ENCODE measurements at places on chromosomes 5 and 9.

DNA sequence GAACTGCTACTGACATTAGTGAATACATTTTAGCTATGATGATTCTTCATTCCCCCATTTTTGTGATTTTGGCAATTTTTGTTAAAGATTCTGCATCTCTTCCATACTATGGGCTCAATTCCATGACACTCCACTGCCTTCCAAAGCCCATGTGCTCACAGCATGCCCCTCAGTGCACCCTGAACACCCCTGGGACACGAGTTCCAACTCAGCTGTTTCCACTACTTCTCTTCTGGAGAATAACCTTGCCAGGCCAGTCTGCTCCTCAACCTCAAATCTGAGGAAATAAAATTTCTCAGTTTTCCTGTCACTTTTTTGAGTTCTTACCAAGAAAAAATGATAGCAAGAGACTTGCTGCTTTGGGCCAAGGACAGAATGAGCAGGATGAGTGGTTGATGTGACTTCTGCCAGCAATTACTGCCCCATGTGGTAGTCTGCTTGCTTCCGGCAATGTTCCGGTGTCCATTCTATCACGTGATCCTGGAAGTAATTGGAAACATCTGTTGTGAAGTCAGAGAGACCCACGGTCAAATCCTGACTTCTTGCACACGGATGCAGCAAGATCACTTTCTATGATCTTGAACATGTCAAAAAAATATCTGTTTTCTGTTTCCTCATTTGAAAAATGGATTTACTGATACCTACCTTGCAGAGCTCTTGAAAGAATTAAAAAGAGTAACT is 58.3 kb downstream of the EGFLAM start:
- peak; percentile 2 for DNase-seq

DNA sequence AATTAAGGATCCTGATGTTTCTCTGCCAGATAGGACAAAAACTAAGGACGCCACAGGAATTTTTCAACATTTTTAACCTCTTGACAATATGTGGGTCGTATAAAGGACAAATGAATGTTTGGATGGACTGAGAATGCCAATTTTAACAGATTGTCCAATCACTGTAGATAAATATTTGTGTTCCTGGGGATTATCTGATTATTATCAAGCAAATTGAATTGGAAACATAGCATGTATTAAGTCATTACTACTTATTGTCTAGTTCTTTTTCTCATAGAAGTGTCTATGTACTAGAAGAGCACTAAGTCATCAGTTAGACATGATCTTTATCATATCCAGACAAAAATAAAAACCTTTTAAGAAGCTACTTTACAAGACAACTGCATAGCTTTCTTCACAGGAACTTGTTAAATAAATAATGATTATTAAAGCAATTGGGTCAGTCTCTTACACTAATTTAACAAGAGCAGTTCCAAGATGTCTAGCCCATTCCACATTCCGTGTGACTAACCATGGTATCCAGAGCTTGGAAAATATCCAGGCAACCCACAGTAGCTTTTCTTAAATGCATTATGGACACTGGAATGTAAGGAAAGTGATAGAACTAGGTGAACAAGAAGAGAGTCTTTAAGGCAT is 127.5 kb upstream of the CDKN2B start:
- no peak for DNase-seq

DNA sequence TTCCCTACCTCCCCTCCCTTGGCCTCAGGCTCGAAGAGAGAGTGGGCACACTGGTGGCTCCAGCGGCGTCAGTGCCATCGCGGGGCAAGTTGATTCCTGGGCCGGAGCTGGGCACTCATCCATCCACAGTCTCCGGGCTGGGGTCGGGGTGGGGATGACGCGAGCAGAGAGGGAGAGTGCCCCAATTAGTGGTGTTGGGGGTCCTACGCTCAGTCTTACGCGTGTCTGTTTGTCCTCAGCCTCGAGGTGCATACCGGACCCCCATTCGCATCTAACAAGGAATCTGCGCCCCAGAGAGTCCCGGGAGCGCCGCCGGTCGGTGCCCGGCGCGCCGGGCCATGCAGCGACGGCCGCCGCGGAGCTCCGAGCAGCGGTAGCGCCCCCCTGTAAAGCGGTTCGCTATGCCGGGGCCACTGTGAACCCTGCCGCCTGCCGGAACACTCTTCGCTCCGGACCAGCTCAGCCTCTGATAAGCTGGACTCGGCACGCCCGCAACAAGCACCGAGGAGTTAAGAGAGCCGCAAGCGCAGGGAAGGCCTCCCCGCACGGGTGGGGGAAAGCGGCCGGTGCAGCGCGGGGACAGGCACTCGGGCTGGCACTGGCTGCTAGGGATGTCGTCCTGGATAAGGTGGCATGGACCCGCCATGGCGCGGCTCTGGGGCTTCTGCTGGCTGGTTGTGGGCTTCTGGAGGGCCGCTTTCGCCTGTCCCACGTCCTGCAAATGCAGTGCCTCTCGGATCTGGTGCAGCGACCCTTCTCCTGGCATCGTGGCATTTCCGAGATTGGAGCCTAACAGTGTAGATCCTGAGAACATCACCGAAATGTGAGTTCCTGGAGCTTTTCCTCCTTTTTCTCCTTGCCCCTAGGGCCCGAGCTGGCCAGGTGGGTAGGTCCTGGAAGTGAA is 861 bp downstream of the NTRK2 start:
- DNase-seq = peak; percentile 69

- no peak for DNase-seq
Observed at GRCh38 chr9:111362526-111362925, 32.5 kb upstream of the OR2K2 start.

DNA sequence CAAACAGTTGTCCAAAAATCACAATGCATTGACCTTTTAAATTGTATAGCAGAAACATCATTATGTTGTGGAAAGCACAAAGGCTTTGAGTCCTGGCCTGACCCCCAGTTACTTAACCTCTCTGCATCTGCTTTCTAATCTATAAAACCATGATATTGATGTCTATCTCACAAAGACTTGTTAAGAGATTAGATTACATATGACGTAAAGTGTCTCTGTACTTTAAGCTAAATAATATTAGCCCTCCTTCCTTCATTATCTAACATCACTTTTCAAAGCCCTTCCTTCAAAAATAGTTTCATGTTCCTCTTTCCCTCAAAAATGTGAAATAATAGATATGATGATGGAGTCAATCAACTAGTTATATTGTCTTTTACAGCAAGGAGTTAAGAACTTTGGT is 3.4 kb downstream of the ADAMTS6 start:
- no peak for DNase-seq

DNA sequence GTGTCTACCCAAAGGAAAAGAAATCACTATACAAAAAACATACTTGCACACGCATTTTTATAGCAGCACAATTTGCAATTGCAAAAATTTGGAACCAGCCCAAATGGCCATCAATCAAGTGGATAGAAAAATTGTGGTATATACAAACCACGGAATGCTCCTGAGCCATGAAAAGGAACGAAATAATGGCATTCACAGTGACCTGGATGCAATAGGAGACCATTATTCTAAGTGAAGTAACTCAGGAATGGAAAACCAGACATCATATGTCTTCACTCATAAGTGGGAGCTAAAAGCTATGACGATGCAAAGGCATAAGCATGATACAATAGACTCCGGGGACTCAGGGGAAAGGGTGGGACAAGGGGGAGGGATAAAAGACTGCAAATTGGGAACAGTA is 78.4 kb downstream of the ENC1 start:
- DNase-seq = no peak

DNA sequence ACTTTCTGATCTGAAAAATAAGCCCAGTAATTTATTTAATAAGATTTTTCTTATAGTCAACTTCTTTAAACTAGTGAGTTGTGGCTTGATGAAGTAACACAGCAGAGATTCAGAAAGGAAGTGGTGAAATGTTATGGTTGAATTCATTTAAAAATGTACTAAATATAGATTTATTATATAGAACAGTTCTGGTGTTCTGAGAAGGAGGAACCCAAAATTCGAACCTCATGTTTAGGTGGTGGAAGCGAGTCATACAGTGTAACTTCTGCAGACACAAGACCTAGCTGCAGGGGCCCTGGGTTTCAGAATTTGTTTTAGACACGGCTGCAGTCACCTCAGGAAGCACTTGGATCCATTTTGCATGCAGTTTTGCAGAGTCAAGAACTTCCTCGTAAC is 188.2 kb downstream of the TRIO start:
- DNase-seq = no peak

GRCh38 chr9:111038331-111039230 is at the start of gene LPAR1:
Gene LPAR1, minus strand, starts transcription at chr9:111038470. Its CDS starts 66,353 bp downstream, at chr9:110972117.
- DNase-seq = no peak

GRCh38 chr9:95788521-95788991 is 86.9 kb upstream of the ERCC6L2 start:
- peak; percentile 88 for DNase-seq

DNA sequence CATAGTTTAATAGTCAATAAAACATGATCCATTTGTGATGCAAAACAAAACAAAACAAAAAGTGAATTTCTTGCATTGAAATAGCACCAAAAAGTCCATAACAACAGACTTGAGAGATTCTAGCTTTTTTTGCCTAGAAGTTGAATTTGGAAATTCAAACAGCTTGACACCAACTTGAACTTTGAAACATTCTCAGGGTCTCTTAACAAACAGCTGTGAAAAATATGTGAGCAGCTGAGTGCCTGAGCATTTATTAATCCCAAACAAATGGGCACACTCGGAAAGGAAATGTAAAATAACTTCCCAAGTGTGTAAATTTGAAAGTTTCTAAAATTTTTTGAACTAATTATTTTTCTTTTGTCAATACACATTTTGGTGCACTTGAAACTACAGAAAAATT is 56.0 kb upstream of the HMHB1 start:
- no peak for DNase-seq

DNA sequence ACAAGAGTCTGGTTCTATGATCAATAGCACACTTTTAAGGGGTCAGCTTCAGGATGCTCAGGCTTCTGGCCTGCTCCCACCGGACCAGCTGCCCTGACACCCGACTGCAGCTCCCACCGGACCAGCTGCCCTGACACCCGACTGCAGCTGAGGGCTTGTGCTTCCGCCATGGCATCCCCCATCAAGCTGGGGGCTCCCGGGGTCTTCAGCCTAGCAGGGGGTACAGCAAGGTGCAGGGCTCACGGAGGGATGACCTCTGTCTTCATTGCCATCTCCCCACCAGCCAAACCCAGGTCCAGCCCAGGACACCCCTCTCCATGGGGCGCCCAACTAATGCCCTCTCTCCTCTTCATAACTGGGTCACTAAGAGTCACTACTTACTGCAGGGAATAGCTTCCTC is 1.9 kb downstream of the FLT4 start:
- DNase-seq = no peak

GRCh38 chr9:131677049-131677443 is 62.8 kb downstream of the RAPGEF1 start:
- no peak for DNase-seq

- no peak for DNase-seq
Observed at GRCh38 chr9:81427870-81428269, 261.5 kb downstream of the TLE1 start.

- DNase-seq = no peak
Observed at GRCh38 chr9:108751369-108751768, 104.4 kb downstream of the ACTL7B start.

DNA sequence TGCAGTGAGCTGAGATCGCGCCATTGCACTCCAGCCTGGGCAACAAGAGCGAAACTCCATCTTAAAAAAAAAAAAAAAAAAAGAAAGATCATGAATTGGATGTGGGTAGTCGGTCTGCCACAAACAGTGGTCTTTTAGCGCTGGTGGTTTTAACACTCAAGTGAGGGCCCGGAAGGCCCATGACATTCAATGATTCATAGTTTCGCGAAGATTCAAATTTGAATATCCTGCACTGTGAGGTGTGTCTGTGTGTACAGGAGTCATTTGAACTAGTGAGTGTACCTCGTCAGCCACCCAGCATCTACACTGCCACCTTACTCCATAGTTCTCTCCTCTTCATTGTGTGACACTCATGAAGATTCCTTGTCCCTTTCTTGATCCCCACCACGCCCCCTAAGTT is 41.3 kb downstream of the CFAP77 start:
- no peak for DNase-seq

DNA sequence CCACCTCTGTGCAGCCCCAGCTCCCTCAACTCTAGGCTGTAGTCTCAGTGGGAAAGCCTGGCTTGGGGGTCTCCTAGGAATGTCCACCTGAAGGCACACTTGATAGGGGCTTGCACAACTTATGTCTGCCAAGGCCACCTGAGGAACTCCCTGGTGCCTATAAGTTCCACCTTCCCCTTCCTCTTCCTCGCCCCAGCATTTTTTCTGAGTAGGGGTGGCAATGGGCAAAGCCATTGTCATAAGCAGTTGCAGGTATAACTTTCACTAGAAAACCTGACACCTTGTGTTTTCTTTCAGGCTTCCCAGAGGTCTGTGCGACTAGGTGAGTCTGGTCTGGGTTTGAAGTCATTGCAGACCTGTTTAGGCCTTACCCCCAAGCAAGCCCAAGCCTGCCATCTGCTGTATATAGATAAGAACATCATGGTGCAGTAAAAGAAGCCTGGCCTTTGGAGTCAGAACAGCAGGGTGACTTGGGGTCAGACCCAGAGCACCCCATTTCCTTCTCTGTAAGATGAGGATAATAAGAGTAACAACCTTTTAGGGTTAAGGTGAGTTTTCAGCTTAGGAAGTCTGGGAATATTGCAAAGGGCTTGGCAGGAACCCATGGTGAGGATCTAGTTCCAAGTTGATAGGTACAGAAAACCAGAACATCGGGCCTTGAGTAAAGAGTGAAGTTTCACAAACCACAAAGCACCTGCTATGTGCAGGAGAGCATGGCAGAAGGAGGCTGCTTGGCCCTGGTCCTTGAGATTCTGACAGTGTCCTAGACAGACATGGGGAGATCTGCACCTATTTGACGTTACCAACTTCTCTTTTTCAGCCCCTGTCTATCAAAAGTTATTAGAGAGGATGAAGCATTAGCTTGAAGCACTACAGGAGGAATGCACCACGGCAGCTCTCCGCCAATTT is 33.8 kb downstream of the TGFBI start:
- DNase-seq = no peak

GRCh38 chr9:68747043-68747533 is 42.0 kb downstream of the PIP5K1B start:
- no peak for DNase-seq

DNA sequence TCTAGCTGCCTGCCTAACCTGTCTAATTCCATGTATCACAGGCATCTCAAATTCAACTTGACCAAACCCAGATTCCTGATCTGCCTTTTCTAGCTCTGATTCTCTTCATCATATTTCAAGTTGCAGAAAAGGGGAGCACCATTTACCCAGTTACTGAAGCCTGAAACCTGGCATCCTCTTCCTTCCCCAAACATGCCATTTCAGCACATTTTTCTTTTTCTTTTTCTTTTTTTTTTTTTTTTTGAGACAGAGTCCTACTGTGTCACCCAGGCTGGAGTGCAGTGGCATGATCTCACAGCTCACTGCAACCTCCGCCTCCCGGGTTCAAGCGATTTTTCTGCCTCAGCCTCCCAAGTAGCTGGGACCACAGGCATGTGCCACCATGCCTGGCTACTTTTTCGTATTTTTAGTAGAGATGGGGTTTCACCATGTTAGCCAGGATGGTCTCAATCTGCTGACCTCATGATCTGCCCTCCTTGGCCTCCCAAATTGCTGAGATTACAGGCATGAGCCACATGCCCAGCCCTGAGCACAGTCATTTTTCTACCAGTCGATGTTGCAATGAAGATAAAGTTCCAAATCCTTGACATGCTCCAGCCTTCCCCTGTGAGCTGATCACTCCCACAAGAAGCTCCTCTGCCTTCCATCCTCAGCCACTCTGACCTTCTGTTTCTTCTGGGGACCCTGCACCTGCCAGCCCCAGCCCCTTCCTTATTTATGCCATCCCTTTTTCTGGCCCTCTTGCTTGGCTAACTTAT is 32.2 kb downstream of the ACER2 start:
- DNase-seq = no peak

GRCh38 chr5:17713301-17713700 is 79.0 kb downstream of the TAF11L14 start:
- no peak for DNase-seq

- no peak for DNase-seq
Observed at GRCh38 chr9:131733541-131734061, 6.3 kb downstream of the RAPGEF1 start.

- no peak for DNase-seq
Observed at GRCh38 chr9:20405616-20406015, 216.7 kb downstream of the MLLT3 start.
